A549 treated with GW870086 at 1 μM for 4 hours (cell line): ENCODE measurements at places on chromosomes 4 and X. TPM values are rescaled to one million over a fixed set of nuclear protein-coding genes. Genes with fewer than 3 reads are reported as not detected.

The ERCC6L gene
- total RNA-seq: 9.8 to 12.6 TPM (median 11.6 TPM) in 5 replicates

The FMR1NB gene
- not detected in 5 replicates for total RNA-seq

The VEGFD gene
- total RNA-seq: 0.27 to 0.42 TPM (median 0.29 TPM) in 5 replicates

The TRIM75 gene
- total RNA-seq: not detected in 5 replicates

The SSX1 gene
- not detected in 5 replicates for total RNA-seq

The GDPD2 gene
- 0.06 to 0.08 TPM in 2 of 5 replicates, not detected in the others for total RNA-seq

The TRPC3 gene
- total RNA-seq: 0.05 to 0.11 TPM (median 0.06 TPM) in 4 of 5 replicates, not detected in the other

The ASB12 gene
- not detected in 5 replicates for total RNA-seq

The MTNR1A gene
- 0.27 to 0.56 TPM (median 0.39 TPM) in 5 replicates for total RNA-seq

The CTBP1 gene
- 75.9 to 88.1 TPM (median 82.0 TPM) in 5 replicates for total RNA-seq

The TENM3 gene
- 0.70 to 2.2 TPM (median 1.9 TPM) in 5 replicates for total RNA-seq

The PRRG1 gene
- 5.6 to 6.6 TPM (median 6.1 TPM) in 5 replicates for total RNA-seq

The GPRASP1 gene
- 0.19 to 0.45 TPM (median 0.22 TPM) in 5 replicates for total RNA-seq

The TMEM185A gene
- total RNA-seq: 26.7 to 32.9 TPM (median 29.0 TPM) in 5 replicates
